ENCODE measurements at places on chromosomes 5 and 9.

GRCh38 chr5:7794311-7794710, 56.6 kb downstream of the CFAP90 start:
- no peak for DNase-seq

GRCh38 chr9:28922891-28923290, 1349.6 kb upstream of the C9orf72 start:
- DNase-seq = no peak

- no peak for DNase-seq
These were observed 9.1 kb downstream of the NDFIP1 start for GRCh38 chr5:142117579-142118151.

GRCh38 chr5:36759117-36759516, 117.5 kb upstream of the NIPBL start:
- DNase-seq = no peak

DNA sequence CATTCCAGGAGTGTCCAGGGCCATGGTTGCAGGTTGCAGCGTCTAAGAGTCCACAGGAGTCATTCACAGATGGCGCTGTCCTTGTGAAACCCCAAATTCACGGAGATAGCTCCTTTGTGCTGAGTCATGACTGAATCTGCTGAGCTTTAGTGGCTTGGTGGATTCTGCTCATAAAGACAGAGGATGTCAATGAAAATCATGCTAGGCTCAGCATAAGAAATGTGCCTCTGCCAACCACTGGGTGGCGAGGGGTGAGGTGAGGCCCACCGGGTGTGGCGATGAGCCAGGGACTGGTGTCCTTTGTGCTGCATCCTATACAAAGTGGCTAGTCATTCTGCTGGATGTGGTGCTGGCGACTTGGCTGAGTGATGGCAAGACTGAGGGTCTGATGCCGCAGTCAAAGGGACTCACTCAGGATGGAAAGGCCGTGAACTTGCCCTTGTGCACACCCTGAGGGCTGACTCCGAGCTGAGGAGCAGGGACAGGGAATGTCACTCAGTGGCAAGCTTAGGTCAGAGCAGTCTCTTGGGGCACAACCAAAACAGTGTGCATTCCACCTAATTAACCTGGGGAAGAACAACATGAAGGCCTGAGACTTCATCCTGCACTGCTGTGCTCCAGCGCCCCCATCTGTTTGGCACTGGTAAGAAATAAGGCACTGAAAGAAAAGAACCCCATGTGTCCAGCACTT, 71.5 kb downstream of the DAP start:
- DNase-seq = no peak

DNA sequence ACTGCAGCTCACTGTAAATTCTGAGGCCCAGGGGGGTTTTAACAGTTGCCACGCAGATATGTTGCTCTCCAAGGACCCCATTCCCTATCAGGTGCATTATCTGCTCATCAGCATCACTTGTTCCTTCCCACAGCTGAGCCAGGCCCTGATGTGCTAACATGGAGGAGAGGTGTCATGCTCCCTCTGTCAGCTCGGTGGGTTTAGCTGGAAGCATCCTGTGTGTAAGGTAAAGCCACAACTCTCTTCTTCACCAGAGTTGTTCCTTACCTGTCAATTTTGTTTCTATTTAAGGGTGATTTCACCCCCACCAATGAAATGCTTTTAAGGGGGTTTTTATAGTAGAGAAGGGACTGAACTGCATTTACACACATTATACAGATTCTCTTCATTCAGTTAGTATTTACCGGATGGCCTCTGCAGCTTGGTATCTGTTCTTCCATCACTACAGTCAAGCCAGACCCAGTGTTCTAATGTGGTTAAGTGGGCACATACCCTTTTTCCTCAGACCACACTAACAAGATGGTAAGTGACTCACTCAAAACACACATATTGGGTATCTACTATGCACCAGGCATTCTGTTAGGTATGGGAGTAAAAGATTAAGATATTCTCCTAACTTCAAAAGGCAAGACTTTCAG, 205.4 kb downstream of the DCP2 start:
- DNase-seq = no peak

- no peak for DNase-seq
These were observed 50.6 kb downstream of the LRRTM2 start for GRCh38 chr5:138824516-138824915.

DNA sequence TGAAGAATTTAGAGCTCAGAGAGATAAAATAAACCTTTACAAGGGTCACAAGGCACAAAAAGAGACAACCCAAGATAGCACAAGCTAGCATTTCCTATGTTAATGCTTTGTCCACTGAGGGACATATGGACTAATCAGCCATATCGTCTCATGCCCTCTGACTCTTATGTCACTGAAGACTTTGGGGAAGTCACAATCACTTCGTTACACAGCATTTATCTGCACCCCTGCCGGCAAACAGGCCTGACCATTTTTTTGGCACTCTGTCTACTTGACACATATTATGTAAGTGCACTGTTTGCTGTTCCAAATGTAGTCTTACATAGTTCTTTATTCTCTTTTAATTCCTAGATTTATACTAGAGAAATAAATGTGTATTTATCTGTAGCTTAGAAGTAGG, 13.9 kb upstream of the BNC2 start:
- no peak for DNase-seq

DNA sequence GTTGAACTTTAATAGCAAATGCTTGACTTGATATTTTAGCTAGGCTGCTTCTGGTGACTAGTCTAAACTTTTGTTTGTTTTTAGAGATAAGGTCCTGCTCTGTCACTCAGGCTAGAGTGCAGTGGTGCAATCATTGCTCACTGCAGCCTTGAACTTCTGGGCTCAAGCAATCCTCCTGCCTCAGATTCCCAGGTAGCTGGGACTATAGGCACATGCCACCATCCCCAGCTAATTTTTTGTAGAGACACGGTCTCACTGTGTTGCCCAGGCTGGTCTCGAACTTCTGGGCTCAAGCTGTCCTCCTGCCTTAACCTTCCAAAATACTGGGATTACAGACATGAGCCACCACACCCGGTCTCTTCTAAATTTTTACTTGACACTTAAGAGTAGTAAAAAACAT, 20.7 kb downstream of the CDC37L1 start:
- DNase-seq = no peak

GRCh38 chr9:124222918-124223720, 34.6 kb upstream of the NEK6 start:
- no peak for DNase-seq

GRCh38 chr5:390623-391491, 52.1 kb upstream of the EXOC3 start:
- DNase-seq = no peak

- no peak for DNase-seq
These were observed 512.9 kb downstream of the NTRK2 start for GRCh38 chr9:85182383-85182782.

- DNase-seq = no peak
These were observed 62.7 kb downstream of the ZSWIM6 start for GRCh38 chr5:61394793-61395192.

GRCh38 chr5:166369807-166370206, 1921.6 kb upstream of the WWC1 start:
- no peak for DNase-seq

- no peak for DNase-seq
These were observed 36.8 kb downstream of the DAB2IP start for GRCh38 chr9:121688146-121688680.

GRCh38 chr9:103242025-103242424, 246.9 kb downstream of the CYLC2 start:
- DNase-seq = no peak

DNA sequence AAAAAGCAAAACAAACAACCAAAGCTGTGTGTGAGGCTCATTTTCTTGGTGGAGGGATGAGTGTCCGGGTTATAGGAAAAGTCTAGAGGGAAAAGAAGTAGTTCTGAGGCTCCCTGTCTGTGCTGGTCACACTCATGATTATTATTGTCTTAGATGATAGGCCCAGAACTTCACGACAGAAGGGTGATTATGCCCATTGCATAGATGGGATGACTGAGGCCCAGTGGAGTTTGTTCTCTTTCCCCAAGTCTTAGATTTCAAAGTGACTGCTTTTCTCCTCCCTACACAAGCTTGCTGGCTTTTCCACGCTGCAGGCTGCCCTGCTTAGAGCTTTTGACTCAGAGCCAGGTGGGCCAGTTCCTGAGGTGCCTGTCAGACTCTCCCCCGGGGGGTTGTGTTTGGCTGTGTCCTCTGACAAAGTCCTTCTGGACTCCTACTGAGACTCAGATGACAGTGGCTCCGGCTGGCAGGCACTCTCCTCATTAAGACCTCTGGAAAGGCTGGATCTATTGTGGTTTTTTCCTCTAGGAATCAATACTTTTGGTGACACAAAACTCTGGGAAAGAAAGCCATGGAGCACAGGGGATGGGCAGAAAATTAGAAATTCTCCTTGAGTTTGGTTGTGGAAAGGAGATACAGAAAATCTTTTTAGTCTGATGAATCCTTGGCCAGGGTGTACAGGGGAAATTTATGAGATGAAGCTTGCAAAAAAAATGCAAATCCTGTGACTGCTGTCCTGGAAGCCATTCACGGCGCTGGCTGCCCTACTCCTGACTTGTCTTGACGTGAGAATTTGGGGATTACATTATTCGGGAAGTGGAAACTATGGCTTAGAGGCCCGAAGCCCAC, 120.9 kb downstream of the NSG2 start:
- no peak for DNase-seq

GRCh38 chr9:98516897-98517503, 191.7 kb downstream of the GABBR2 start:
- DNase-seq = no peak

- no peak for DNase-seq
These were observed 60.3 kb upstream of the DAB2 start for GRCh38 chr5:39485079-39485478.

- no peak for DNase-seq
These were observed 74.3 kb downstream of the LRSAM1 start for GRCh38 chr9:127525401-127526188.

DNA sequence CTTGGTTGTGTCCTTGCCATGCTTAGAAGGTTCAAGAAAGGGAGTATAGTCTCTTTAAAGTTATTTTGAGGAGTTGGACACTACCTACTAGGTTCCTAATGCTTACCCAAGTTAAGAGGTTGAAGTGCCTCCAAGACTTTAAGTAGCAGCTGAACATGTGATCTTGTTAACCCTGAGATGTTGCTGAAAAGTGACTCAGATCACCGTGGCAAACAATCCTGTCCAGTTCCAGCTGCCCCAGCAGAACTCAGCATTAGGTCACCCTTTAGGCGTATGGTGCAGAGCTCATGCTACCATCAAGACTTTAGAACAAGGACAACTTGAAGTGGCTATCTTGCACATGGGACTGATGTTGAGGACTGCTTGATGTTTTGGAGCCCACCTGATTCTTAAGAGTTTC, 22.5 kb downstream of the ZNF462 start:
- no peak for DNase-seq

DNA sequence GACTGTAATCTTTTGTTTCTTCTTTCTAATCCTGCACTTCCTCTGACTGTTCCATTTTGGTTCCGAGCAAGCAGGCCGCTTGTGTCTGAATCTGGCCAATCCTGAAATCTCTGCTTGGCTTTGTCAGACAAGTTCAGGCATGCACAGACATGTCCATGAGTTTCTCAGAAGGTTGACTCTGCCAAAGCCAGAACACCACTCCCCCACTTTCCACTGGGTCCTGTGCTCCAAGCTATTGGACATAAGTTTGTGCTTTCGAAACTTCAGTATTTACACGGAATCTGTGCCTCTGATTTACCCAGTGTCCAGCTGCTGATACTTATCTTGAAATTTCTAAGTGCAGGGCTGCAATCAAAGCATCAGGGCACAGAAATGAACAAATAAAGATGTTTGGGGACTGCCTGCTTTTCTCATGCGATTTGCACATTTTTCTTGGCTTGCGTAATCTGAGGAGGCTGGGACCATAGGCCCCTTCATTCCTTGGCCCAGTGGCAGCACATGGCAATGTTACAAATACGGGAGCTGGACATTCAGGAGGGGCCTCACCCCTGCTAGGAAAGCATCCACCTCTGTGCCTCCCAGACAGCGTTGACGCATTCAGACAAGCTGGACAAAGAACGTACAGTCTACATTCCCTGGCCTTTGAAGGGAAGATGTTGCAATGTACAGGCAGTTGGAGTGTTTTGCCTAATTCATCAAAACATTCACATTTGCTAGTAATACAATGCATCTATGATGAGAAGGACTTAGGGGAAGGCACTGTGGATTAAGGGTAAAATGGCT, 209.2 kb upstream of the PAPPA start:
- no peak for DNase-seq

DNA sequence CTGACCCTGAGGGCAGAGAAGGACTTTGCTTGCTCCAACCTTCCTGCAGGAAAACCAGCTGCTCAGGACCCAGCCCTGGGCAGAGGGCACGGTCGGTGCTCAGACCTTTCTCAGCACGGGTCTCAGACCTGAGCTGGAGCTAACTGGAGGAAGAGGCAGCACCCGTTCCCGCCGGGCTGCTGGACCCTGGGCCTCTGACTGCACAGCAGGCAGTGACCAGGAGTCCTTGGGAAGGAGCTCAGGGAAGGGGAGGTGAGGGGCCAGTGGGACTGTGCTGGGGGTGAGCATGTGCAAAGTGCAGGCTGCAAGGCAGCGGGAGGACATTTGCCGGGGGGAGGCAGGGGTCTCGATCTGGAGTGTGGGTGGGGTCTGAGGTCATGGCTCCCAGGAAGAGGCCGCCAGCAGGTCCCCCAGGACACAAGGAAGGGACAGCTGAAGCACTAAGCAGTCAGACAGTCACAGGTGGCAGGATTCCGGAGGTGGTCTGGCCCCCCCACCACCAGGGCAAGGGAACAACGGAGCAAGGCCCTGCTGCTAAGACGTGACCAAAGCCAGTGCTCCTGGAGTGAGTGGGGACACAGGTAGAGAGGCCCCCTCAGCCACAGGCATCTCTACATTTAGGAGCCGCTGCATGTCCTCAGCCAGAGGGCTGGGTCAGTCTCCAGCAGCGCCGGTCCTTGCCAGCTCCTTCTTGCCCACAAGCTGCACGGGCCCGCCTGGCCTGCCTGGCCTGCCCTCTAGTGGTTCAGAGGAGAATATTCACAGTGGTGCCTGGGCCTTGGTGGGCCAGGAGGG, 4.8 kb upstream of the DPM2 start:
- no peak for DNase-seq

DNA sequence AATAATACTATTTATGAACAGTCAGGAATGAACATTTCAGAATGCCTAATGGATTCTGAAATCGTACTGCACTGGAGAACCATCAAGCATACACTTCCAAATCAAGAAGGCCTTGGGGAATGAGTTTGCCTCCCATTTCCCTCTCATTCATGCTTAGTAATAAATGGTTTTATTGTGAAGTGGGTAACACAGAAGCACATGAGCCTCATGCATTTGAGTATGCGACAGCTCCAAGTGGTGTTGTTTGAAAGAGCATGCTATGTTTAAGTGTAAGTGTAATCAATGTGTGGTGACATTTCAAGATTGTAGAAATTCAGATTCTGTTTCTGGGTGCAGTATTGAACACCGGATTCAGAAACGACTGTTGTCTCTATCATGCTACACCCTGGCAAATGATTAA, 60.0 kb downstream of the SGCD start:
- no peak for DNase-seq

DNA sequence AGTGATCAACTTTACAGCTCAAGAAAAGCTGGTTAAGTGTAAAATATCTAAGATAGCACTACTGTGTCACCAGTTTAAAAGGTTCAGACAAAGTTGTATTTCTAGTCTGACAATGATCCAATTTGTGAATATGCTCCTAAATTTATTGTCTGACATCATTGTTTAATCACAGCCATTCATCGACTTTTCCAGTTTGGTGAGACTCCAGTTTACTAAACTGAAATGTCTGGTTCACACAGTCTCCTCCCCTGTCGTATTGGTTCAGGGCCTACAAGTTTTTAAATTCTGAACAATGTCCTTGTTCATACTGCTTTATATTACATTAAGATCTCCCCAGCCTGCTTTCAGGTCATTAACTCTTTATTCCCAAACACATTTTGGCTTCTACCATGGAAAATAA, 161.4 kb downstream of the CHSY3 start:
- no peak for DNase-seq

- DNase-seq = no peak
These were observed 38.0 kb upstream of the ADAM19 start for GRCh38 chr5:157613385-157614245.

All from NCI-H2107 (cell line).